ENCODE measurements at places on chromosomes 4 and X. TPM values are rescaled to one million over a fixed set of nuclear protein-coding genes. Genes with fewer than 3 reads are reported as not detected.

GRCh38 chr4:55949482-55949802 lies 697 bp downstream of the CEP135 start:
- H3K27me3 ChIP-seq, result no peaks in the 10 kb centered on the region
- peak overlapping the region; percentile 93 for H3K27ac ChIP-seq
- H3K4me3 ChIP-seq, result peak overlapping the region; percentile 85

GRCh38 chr4:33071535-33071934 lies 2351.4 kb downstream of the PCDH7 start:
- H3K4me1 ChIP-seq, result peaks cover 25% of the 10 kb centered on the region
- H3K36me3 ChIP-seq, result no peaks in the 10 kb centered on the region
- DNase-seq, result no peak

GRCh38 chr4:102736636-102737549 lies 23.9 kb downstream of the MANBA start:
- DNase-seq, result peak; percentile 47
- H3K4me3 ChIP-seq, result no peak overlapping the region
- peaks cover 31% of the 10 kb centered on the region for H3K4me1 ChIP-seq
- H3K36me3 ChIP-seq, result no peaks in the 10 kb centered on the region
- no peaks in the 10 kb centered on the region for H3K27me3 ChIP-seq

- no peaks in the 10 kb centered on the region for H3K4me1 ChIP-seq
- no peak overlapping the region for H3K27ac ChIP-seq
- no peak for DNase-seq
- H3K36me3 ChIP-seq, result no peaks in the 10 kb centered on the region
- no peak overlapping the region for H3K4me3 ChIP-seq
These were observed 139.3 kb upstream of the FRMPD4 start for GRCh38 chrX:11998944-11999343.

DNA sequence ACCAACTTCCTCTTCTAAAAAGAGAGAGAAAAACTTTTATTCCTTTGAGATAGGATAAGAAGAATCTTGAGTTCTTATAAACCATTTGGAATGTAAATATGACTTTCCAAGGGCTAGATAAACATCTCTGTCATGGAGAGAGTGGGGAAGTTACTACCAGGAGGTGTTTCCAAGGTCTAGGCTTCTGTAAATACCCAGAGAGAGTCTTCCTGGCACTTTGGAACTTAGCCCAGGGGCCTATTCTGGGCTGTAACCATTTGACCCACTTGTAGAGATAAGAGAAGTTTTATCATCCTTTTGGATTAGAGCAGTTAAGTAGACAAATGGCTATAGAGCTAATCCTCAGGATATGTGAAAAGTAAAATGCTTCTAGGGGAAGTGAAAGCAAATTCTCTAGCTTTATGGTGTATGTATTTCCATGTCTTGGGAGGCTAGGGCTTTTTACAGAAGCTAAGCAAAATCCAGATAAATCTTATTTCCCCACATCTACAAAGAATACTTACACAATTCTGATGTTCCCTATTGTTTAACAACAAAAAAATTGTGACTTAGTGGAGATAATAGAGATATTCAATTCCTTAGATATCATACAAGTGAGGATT lies 51.1 kb downstream of the MCUB start:
- peaks cover 22% of the 10 kb centered on the region for H3K4me1 ChIP-seq
- no peak overlapping the region for H3K27ac ChIP-seq
- no peak overlapping the region for H3K4me3 ChIP-seq
- DNase-seq, result peak; percentile 5

- peak within 1 kb of the TSS; percentile 97 for H3K27ac ChIP-seq
- peaks cover 27% of the 10 kb centered on the region for H3K4me1 ChIP-seq
- no peaks in the 10 kb centered on the region for H3K27me3 ChIP-seq
- H3K4me3 ChIP-seq, result peak within 1 kb of the TSS; percentile 94
- DNase-seq, result peak; percentile 93
These were observed at the start of gene RAPGEF2 for GRCh38 chr4:159102622-159103383. Gene RAPGEF2 (plus strand): TSS chr4:159103079. CDS start chr4:159104163, 1,084 bp downstream.

GRCh38 chr4:113025416-113025815 lies 24.0 kb upstream of the ANK2 start:
- no peak overlapping the region for H3K4me3 ChIP-seq
- no peak overlapping the region for H3K27ac ChIP-seq
- DNase-seq, result no peak
- no peaks in the 10 kb centered on the region for H3K27me3 ChIP-seq
- H3K36me3 ChIP-seq, result no peaks in the 10 kb centered on the region

GRCh38 chrX:87924619-87925018 lies 407.0 kb downstream of the KLHL4 start:
- no peak overlapping the region for H3K4me3 ChIP-seq
- no peak overlapping the region for H3K27ac ChIP-seq
- no peaks in the 10 kb centered on the region for H3K27me3 ChIP-seq
- no peaks in the 10 kb centered on the region for H3K36me3 ChIP-seq
- H3K4me1 ChIP-seq, result no peaks in the 10 kb centered on the region
- no peak for DNase-seq

GRCh38 chr4:176919631-176920030 lies 126.9 kb upstream of the VEGFC start:
- no peaks in the 10 kb centered on the region for H3K36me3 ChIP-seq
- DNase-seq, result no peak
- no peak overlapping the region for H3K27ac ChIP-seq
- H3K27me3 ChIP-seq, result no peaks in the 10 kb centered on the region

DNA sequence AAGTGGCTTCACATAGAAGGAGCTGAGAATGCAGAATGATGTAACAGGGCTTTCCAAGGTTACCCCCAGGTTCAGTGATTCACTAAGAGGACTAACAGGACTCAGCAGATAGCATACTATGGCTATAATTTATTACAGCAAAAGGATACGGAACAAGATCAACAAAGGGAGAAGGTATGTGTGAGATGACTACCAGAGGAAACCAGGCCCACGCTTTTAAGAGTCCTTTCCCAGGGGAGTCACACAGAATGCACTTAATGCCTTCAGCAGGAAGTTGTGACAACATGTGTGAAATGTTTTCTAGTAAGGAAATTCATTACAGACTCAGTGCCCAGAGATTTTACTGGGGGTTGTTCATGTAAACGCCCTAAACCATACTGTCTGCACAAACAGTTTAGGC lies 373.6 kb upstream of the MAGEB2 start:
- no peak overlapping the region for H3K4me3 ChIP-seq
- no peak overlapping the region for H3K27ac ChIP-seq
- H3K27me3 ChIP-seq, result no peaks in the 10 kb centered on the region
- DNase-seq, result no peak
- H3K36me3 ChIP-seq, result no peaks in the 10 kb centered on the region
- no peaks in the 10 kb centered on the region for H3K4me1 ChIP-seq

DNA sequence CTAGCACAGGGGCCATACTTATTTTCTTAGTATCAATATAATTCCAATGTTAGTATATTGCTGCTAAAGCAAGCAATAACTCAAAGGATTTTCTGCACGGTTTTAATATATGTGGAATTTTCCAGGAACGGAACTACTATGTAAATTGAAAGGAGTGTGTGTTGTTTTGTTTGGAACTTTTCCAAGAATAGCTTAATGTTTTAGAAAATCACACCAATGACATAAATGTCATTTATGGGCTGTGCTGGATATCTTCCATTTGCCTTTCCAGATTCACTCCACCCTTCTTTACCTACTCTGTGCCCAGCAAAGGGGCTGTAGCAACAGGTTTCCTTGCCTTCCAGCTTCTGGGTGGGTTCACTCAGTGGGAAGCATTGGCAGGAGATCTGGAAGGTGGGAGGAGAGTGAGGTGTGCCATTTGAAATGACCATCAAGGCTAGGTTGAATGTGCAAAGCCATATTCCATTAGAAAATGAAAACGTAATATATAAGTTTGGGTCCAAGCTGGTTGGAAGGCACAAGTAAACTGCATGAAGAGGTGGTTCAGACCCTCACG lies 25.2 kb upstream of the ZFX start:
- peaks cover 12% of the 10 kb centered on the region for H3K4me1 ChIP-seq
- no peak overlapping the region for H3K27ac ChIP-seq
- H3K27me3 ChIP-seq, result no peaks in the 10 kb centered on the region
- no peaks in the 10 kb centered on the region for H3K36me3 ChIP-seq
- no peak for DNase-seq

- H3K27me3 ChIP-seq, result no peaks in the 10 kb centered on the region
- no peak overlapping the region for H3K4me3 ChIP-seq
- DNase-seq, result no peak
- H3K36me3 ChIP-seq, result no peaks in the 10 kb centered on the region
- H3K4me1 ChIP-seq, result no peaks in the 10 kb centered on the region
These were observed 557.6 kb upstream of the DIPK2B start for GRCh38 chrX:45758319-45758718.

DNA sequence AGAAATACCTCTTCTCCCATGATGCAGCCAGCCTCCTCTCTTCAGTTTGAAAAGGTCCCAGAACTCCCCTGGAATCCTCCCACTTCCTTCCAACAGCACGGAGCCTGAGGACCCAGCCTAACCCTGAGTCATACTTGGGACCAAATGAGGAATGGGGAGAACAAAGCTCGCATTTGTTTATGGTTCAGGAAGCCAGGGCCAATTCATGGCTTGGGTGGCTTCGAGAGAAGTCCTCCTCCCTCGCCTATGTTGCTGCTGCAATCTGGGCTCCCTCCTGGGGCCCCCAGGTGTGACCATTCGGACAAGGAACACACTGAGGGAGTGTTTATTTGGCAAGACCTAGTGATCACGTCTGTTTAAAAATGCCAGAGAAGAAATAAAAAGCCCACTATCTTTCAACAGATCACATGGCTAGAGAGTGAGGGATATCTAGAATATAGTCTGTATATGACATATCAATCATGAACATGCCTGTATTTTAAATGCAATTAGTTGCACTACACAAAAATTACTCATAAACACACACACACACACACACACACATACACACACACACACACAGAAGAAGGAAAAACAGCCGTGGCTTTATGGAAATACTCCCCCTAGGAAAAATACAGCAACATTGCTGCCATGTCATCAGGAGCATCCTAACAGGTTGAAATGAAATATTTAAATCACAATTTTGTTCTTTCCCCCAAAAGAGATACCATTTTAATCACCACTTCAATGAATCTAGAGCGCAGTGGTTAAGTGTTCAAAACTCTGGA lies 155.7 kb upstream of the MAP3K15 start:
- H3K27ac ChIP-seq, result peak overlapping the region; percentile 84
- H3K4me3 ChIP-seq, result no peak overlapping the region
- H3K4me1 ChIP-seq, result peaks cover 30% of the 10 kb centered on the region
- peak; percentile 30 for DNase-seq
- no peaks in the 10 kb centered on the region for H3K36me3 ChIP-seq

GRCh38 chrX:13190051-13190450 lies 129.8 kb downstream of the ATXN3L start:
- no peak overlapping the region for H3K4me3 ChIP-seq
- H3K36me3 ChIP-seq, result no peaks in the 10 kb centered on the region
- DNase-seq, result no peak

GRCh38 chr4:59759082-59759825 lies 1440.9 kb upstream of the ADGRL3 start:
- H3K4me1 ChIP-seq, result no peaks in the 10 kb centered on the region
- H3K27me3 ChIP-seq, result no peaks in the 10 kb centered on the region
- H3K4me3 ChIP-seq, result no peak overlapping the region
- no peak overlapping the region for H3K27ac ChIP-seq
- DNase-seq, result no peak

DNA sequence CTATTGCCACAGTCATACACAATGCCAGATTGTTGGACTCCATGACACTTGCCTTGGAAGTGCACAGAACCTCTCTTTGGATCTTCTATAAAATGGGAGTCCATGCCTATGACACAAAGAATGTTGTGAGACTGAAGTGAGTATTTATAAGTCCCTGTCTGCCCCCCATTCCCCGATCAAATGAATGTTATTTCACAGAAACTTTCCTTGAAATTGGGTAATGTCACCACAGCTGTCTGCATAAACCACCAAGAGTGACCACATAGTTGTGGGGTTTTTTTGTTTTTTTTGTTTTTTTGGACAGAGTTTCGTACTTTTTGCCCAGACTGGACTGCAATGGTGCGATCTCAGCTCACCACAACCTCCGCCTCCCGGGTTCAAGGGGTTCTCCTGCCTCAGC lies 27.1 kb upstream of the REST start:
- peaks cover 13% of the 10 kb centered on the region for H3K4me1 ChIP-seq
- H3K36me3 ChIP-seq, result no peaks in the 10 kb centered on the region
- no peak overlapping the region for H3K27ac ChIP-seq
- H3K4me3 ChIP-seq, result no peak overlapping the region
- no peak for DNase-seq

DNA sequence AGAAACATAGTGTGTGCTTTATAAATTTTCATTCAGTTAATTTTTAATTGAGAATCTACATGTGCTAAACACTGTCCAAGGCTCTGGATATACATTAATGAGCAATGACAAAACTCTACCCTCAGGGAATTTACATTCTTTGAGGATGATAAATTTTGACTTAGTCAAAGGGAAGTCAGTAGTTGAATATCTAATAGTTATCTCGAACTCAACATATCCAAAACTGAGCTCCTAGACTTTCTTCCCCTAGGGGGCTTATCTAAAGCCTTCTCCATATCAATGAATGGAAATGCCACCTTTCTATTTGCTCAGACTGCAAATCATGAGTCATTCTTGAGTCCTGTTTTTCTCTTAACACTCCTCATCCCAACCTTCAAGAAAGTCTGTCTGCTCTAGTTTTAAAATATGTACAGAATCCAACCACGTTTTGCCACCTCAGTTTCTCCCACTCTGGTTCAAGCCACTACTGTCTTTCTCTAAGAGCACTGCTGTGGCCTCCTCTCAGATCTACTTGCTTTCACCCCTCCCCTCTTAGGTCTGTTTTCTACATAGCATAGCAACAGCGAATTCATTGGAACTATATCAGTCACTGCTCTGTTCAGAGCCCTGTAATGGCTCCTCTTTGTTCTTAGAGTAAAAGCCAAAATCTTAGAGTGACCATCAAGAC lies 9.5 kb downstream of the PARM1 start:
- no peaks in the 10 kb centered on the region for H3K36me3 ChIP-seq
- H3K27me3 ChIP-seq, result no peaks in the 10 kb centered on the region
- DNase-seq, result no peak
- H3K4me3 ChIP-seq, result no peak overlapping the region

GRCh38 chr4:87299898-87300297 lies 22.8 kb downstream of the HSD17B13 start:
- no peaks in the 10 kb centered on the region for H3K27me3 ChIP-seq
- no peaks in the 10 kb centered on the region for H3K36me3 ChIP-seq
- H3K27ac ChIP-seq, result no peak overlapping the region
- no peak for DNase-seq
- H3K4me3 ChIP-seq, result no peak overlapping the region

DNA sequence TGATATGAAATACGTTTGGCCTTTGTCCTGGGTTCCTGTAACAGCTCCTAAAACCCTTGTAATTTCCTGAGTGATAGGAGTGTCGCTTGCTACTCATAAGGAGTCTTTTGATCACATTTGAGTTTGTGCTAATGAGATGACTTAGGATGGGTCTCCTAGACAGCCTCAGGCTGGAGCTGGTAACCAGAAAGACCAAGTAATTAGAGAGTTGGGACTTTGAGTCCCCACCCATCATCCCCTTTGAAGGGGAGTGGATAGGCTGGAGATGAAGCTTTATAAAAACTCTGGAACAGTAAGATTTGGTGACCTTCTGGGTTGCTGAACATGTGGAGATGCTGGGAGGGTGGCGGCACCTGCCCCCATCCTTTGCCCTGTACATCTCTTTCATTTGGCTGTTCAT lies 2.9 kb downstream of the SEC24B start:
- no peak for DNase-seq
- H3K4me3 ChIP-seq, result no peak overlapping the region
- no peaks in the 10 kb centered on the region for H3K36me3 ChIP-seq

GRCh38 chr4:110306303-110306702 lies 107.9 kb upstream of the ELOVL6 start:
- no peak for DNase-seq
- H3K27ac ChIP-seq, result no peak overlapping the region
- H3K4me1 ChIP-seq, result no peaks in the 10 kb centered on the region
- H3K27me3 ChIP-seq, result no peaks in the 10 kb centered on the region
- no peak overlapping the region for H3K4me3 ChIP-seq

The FGA gene
- total RNA-seq, result 61.7 TPM

The NAT8L gene
- 6.2 TPM for total RNA-seq

All from Caco-2 (cell line).